Astrocyte of the hippocampus (primary cell): ENCODE measurements at places on chromosomes 1 and 21.

DNA sequence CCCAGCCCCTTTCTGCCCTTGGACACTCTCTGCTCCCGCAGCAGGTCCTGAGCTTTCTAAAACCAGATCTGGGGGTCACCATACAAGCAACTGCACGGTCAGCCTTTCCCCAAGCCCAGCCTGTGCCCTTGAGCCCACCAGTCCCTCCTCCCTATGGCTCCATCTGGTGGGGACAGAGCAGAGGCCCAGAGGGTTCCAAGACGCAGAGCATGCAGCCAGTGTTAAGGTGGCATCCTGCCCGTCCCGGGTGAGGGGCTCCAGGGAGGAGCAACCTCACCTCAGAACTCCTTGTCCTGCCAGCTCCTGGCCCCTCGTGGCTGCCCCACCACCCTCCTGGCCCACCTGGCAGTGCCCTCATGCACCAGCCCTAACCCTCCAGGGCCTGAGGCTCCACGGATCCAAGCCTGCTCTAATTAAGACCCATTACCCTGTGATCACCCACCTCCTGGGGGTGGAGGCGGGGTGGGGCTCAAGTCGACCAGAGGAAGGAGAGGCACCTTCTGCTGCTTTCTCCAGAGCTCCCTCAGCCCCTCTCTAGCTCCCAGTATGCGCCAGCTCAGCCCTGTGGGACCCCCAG is 8.5 kb downstream of the CHD5 start:
- DNase-seq, result peak; percentile 39

GRCh38 chr1:200265104-200265503 is 144.7 kb downstream of the ZNF281 start:
- DNase-seq, result no peak

- no peak for DNase-seq
These were observed 6.0 kb upstream of the DUSP10 start for GRCh38 chr1:221747839-221748238.

DNA sequence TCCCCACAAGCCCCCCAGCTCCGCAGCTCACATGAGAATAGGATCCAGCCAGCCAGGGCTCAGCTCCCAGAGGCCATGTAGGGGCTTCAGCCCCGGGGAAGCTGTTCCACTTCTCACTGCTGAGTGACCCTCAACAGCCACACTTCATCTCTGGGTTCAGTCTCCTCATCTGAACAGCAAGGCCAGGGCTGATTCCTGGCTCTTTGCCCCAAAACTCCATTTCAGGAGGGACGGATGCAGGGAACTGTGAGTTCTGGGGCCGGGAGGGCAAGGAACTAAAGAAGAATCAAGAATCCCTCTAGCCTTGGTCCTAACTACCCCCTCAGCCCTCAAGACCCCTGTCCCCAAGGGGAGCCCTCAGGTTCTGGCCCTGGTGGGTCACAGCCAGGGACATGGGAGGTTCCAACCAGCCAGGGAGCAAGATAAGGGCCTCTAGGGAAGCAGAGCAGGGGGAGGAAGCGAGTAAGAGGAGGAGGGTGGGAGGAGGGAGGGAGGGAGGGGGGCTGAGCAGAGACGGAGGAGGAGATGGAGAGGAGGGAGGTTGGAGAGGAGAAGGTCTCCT is 13.1 kb downstream of the SDC3 start:
- DNase-seq, result no peak

DNA sequence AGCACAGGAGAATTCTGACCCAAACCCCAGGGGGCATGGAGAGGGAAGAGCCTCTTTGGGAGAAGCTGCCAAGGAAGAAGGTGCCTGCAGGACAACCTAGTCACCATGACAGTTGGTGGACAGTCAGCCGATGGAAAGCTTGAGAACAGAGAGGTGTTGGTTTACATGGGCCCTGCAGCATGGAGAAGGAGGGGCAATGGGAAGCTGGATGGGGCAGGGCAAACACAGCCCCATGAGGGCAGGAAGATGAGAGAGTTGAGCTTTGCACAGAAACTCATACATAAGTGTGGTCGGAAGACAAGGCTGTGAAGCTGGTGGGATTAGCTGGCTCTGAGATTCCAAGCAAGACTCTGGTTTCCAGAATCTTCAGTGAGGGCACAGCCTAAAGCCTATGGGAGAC is 6.6 kb upstream of the SLC5A9 start:
- DNase-seq, result no peak

GRCh38 chr1:153466908-153467307 is 6.5 kb upstream of the S100A7 start:
- no peak for DNase-seq

DNA sequence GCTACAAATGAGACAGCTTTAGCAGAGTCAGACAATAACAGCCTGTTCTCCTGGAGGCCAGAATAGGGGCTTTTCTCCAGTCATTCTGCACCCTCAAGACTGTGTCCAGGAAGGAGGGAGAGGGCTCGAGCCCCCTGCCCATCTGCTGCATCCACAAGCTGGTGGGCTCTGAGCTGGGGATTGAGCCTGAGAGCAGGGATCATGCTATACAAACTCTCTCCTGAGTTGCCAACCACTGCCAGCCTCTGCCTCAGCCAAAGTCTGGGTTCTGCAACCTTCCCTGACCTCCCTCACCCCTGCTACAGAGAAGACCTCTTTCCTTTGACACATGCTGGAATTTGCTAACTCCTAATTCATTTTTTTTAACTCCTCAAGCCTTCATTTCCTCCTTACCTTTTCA is 14.8 kb upstream of the PPM1J start:
- no peak for DNase-seq

GRCh38 chr1:161091093-161091492 is 1.7 kb upstream of the NECTIN4 start:
- no peak for DNase-seq

DNA sequence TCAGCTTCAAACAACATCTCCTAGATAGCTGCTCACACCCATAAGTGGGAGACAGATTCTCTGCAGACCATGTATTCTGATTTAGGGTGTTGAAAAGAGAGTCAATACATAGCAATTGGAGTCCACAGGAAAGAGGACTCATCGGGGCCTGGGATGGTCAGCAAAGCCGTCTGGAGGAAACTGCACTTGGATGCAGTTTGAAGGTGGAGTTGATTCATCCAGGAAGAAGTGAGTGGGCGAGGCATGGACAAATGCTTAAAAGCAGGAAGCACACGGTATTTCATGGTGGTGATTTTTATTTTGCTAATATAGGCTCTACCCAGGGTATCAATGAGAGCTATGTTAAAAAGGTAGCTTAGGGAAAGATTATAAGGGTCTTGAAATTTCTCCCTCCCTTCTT is 36.8 kb upstream of the DIRAS3 start:
- DNase-seq, result no peak

DNA sequence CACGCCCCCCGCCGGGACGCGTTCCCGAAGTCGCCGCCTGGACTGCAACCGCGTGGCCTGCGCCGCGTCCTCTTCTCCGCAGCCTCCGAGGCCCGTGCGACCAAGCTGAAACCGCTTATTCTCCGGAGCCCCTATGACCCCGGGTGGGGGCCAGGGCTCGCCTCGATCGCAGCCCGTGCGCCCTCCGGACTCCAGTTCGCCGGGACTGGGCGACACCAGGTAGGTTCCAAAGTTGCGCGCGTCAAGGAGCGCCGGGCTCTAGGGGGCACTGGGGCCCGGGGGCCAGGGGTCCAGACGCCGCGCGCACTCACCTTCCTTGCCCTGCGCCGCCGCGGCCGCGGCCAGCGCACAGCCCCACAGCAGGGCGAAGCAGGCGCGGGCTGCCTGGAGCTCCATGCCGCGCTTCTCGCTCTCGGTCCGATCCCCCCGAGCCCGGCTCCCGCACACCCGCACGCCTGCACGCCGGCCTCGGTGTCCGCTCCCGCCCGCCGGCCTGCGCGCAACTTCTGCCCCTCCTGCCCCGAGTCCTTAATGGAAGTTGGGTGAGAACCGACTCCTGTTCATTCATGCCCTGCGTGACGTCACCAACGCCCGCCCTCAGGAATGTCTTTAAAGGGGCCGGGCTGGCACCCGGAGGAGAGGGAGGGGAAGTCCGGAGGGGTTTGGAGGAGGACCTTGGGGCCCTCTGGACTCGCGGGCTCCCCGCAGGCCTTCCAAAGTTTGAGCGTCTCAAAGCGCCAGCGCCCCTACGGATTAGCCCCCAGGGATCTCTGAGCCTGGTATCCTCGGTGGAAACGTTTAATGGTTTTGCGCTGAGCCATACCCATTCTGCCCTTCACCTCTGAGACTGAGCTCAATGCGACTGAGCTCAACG is at the start of gene EPHA2:
TSS of gene EPHA2 (minus strand) at position 533 of the 874 bp plus-strand sequence. CDS start at position 396, 137 bp downstream.
- DNase-seq, result peak; percentile 98

- DNase-seq, result no peak
These were observed 646 bp upstream of the RRP15 start for GRCh38 chr1:218284377-218284916.

DNA sequence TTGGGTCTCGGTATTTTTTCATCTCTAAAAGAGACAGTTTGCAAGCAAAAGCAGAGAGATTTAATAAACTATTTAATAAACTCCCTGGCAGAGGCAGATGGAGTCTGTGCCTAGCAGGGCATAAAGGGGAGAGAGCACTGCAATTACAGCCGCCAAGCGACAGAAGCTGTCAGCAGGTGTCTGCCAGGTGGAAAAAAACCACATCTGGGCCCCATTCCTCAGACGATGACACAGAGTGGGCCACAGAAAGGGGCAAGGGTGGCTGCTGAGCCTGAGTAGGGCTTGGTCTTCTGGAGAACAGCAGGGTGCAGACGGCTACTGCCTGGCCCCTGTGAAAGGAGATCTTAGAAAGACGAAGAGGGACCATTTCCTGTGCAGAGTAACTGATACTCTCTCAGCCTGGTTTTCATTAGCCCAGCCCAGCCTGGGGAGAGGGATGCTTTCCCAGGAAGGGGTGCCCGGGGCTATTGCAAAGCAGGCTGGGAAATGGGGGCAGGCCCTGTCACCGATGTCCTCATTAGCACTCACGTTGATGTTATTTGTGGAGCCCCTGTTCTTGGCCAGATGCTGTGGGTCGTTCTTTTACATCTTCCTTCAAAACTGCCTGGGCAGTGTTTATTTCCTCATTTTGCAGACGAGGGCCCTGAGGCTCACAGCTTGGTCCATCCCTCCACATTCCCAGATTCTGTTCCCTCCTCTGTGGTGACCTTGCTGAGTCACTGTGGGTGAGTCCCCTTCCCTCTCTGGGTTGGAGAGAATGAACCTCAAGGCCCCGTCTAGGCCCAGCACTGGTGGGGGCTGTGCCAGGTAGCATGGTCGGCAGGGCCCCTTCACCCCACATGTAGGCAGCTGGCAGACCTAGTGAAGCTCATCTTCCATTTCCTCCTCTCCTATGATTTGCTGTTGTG is 472.7 kb downstream of the PTPRU start:
- DNase-seq, result peak; percentile 83

- no peak for DNase-seq
These were observed 2.0 kb upstream of the FCER1A start for GRCh38 chr1:159300146-159300545.

GRCh38 chr1:121516234-121516967 is 331.6 kb downstream of the SRGAP2C start:
- DNase-seq, result no peak

DNA sequence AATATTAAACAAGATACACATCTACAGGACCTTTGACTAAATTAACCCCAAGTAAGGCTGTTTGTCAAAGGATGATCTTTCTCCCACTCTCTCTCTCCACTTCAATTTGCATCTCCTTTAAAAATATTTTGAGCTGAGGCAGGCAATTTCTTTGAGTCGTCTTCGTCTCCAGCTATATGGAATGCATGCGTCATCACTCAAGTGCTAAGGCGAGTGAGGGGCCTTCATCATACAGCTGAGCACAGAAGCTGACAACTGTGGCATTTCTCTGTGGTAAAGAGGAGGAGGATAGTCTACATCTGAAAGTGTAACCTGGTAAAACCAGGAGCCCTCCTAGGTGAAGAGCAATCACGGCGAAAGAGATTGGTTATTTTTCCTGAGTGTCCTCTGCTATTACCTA is 7.6 kb downstream of the EPHX4 start:
- DNase-seq, result peak; percentile 36

DNA sequence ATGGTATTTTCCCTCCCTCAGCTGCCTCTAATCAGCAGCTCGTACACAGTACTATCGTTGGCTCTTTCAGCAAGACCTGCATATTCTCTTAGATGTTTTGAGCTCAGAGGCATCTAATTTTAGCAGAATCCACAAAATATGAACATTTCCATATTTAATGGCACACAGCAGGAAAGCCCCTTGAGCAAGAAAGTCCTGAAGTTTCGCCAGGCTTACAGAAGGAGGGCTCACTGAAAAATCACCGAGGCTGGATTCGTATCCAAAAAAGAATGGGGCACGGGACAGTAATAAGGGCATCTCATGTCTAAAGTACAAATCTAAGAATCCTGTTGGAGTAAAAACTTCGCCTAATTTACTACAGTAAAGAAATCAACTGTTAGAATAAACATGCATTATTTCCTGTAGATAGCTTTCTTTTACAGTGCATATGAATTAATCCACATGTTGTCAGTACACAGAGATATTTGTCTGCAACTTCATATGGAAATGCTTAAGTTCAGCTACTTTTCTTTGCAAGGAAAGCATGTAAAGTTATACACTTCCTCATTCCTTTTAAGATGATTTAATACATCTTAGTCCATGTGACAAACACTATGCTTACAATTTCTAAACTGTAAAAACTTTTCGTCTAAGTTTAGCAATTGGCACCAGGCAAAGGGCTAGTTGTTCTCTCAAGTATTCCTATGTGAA is 1205.3 kb upstream of the ADGRL4 start:
- DNase-seq, result no peak

GRCh38 chr1:41850029-41850428 is 68.7 kb downstream of the HIVEP3 start:
- no peak for DNase-seq

DNA sequence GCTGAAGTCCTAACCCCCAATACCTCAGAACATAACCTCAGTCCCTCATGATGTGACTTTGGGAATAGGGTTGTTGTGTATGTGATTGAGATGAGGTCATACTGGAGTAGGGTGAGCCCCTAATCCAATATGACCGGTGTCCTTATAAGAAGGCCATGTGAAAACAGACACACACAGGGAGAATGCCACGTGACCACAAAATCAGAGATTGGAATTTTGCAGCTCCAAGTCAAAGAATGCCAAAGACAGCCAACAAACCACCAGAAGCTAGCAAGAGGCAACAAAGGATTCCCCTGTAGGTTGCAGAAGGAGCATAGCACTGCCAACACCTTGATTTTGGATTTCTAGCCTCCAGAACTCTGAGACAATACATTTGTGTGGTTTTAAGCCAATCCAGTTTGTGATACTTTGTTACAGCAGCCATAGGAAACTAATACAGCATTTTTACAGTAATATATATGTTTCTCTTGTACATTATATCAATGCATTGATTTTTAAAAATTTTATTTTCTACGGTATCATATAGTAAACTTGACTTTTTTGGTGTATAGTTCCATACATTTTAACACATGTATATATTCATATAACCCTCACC is 5.4 kb downstream of the ZSWIM5 start:
- DNase-seq, result peak; percentile 33

DNA sequence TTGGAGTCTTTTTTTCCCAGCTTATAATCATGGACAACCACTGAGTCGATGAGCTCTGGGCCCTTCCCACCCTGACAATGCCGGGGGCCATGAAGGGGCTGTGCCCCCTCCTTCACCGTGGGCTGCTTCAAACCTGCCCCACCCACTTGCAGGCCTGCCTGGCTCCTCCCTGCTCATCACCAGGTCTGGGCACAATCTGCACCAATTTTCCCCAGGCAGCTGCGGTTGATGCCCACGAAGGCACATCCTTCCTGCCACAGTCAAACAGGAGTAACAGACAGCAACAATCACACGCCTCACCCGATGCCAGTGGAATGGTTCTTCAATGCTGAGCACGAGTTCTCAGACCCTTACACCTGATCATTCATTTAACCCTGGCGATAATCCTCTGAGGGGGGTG is 18.9 kb downstream of the PGLYRP3 start:
- DNase-seq, result no peak

- no peak for DNase-seq
These were observed 104.4 kb upstream of the UBE2U start for GRCh38 chr1:64098846-64099582.

GRCh38 chr1:71428029-71428428 is 347.2 kb upstream of the ZRANB2 start:
- no peak for DNase-seq
